ENCODE measurements at places on chromosomes 1 and 21.

- no peak for DNase-seq
Measured at GRCh38 chr1:53406551-53407235, 52.5 kb upstream of the DMRTB1 start.

DNA sequence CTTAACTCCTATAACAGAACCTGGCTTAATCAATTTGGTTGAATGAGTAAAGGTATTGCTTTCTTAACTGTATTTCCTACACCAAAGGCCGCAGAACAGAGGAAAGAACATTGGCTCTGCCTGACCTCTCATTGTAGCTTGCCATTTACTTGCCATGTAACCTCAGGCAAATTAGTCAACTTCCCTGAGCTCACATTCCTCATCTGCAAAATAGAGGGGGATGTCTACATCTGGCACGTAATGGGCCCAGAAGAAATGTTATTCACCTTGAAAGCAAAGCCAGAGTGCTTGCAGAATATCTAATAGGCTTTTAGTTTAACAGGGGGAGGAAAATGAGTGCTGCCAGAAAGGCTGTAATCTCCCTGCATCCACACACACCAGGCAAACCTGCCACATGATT is 44.3 kb downstream of the LAMC2 start:
- DNase-seq: no peak

- DNase-seq: no peak
Measured at GRCh38 chr21:38879912-38880576, 74.3 kb downstream of the ETS2 start.

DNA sequence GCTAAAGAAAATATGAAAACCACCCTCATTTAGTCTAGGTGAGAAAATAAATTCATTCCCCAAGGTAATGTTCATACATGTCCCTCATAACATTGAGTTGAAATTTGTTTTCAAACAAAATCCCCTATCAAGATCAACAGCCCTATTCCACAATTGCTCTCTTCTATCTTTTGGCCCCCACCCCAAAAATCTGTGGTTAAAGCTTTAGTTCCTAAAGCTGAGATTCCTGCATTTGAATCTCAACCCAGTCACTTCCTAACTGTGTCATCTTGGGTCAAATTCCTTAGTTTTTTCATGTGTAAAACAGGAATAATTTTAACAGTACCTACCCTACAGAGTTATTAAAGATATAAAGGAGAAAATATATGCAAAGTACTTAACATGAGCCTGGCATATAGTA is 22.0 kb downstream of the KIAA0319L start:
- DNase-seq: no peak

DNA sequence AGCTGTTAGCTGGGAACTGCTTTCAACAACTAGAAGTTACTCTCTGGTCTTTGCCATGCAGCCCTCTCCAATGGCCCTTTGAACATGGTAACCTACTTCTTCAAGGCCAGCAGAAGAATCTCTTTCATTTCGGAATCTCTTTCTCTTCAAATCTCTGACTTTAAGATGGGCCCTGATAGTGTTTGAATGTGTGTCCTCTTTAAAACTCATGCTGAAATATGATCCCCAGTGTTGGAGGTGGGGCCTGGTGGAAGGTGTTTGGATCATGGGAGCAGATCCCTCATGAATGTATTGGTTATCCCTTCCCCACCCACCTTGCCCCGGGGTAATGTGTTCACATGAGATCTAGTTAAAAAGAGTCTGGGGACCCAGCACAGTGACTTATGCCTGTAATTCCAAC is 54.5 kb upstream of the SOX13 start:
- DNase-seq: no peak

GRCh38 chr1:95002164-95002539 is 70.6 kb downstream of the ALG14 start:
- no peak for DNase-seq

DNA sequence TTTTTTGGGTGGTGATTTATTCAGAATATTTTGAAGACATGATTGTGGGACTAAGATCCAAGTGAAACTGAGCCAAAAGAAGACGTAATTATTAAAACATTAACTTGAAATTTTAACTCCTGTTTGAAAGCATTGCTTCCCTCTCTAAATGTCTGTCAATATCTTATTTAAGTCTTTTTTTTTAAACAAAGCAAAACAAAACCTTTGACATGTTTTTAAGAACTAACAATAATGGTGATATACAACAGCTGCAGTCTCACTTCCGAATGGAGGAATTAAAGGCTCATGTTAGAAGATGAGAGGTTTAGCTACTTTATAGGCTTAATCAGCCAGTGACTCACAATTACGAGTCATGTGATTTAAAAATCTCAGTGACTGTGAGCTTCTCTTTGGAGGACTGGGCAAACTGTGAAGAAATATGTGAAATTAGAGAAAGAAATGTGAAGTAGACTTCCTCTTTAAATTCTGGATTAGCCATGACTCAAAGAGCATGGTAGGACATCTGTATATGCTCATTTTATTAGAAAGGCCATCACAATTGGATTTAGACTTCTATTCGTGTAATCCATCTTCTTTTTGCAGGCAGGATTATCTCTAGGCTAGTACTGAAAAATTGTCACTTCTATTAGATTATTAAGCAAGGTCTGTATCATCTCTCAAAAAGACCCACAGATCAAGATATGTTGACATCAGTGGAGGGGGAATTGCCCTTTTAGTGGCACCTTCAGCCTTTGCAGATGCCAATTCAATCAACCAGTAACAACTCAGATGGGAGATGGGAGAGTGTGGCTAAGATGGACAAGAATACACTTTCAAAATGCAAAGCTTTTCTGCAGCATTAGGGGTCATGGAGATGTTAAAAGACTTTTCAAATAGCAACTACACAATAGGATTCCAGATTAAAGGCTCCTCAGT is 28.7 kb downstream of the KCNA3 start:
- DNase-seq: no peak

- DNase-seq: no peak
Measured at GRCh38 chr1:33190701-33191100, 8.9 kb upstream of the TRIM62 start.

DNA sequence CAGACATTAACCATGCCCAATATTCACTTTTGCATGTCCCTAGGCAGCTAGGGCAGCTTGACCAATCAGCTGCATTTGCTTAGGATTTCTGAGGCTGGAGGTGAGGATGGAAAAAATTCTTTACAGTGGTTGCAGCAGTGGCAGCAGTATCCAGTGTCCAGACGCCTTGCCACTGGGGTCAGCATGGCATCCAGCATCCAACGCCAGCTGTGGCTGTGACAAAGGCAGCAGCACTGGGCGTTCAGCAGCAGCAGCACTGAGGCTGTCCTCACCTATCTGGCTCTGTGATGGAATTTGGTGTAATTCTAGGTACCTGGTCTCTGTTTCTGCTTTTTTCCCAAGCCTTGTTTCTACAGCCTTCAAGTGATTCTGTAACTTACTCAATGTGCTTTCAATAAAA is 15.5 kb downstream of the RHBDL2 start:
- no peak for DNase-seq

- DNase-seq: no peak
Measured at GRCh38 chr1:3251807-3252428, 182.9 kb downstream of the PRDM16 start.

DNA sequence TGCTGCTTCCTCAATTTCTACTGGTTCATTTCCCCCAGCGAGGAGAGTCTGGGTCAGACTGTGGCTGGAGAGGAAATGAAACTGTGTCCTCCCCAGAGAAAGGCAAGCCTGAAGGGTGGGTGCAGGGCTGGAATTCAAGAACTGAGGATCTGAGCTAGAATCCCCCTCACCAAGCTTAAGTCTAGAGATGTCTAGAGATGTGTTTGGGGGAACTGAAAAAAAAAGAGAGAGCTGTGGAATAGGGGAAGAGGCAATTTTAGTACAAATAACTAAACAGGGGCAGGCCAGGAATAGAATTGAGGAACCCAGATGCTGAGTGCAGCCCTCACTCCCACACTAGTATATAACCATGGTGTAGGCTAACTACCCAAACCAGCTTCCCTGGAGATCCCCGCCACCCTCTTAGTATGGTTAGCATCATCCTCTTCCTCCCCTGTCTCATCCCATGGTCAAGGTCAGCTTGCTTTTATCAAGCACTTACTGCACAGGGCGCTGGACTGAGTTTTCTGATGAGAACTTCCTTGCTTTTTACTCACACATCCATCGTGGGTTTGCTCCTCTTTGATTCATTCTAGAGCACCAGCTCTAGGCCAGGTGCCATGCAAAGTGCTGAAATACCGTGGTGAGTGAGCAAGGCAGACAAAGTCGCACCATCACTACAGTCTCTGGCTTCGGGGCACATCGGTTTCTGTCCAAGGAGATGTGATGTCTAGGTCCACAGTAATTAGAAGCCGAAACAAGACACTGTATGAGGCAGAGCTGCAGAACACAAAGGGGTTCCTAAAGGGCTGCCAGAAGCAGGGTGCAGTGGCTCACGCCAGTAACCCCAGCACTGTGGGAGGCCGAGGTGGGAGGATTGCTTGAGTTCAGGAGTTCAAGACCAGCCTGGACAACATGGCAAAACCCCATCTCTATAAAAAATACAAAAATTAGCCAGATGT is 112.9 kb upstream of the IPO9 start:
- DNase-seq: no peak

GRCh38 chr1:213761845-213762407 is 225.8 kb upstream of the PROX1 start:
- no peak for DNase-seq

- DNase-seq: no peak
Measured at GRCh38 chr21:28540514-28540913, 452.2 kb downstream of the LTN1 start.

- DNase-seq: no peak
Measured at GRCh38 chr1:63701187-63701586, 72.6 kb upstream of the ROR1 start.

GRCh38 chr1:30125021-30125820 is 598.2 kb downstream of the MATN1 start:
- DNase-seq: no peak

- no peak for DNase-seq
Measured at GRCh38 chr1:19454265-19455146, 30.8 kb downstream of the CAPZB start.

DNA sequence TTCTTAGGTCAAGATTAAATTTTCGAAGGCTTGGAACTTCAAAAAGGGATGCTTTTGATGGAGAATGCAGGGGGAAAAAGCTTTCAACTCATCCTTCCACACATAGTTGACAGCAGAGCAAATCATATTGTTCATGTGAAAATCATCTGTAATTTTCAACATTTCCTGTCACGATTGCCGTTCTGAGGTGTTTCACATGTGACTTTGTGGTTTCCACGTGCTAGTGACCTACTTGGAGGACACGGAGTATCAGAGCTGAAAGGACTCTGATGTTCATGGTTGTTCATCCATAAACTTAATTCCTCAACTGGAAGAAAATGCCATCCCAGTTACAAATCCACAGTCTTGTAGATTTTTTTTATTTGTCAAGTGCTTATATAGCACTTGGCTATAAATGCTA is 79.1 kb downstream of the ZP4 start:
- no peak for DNase-seq

- DNase-seq: no peak
Measured at GRCh38 chr1:113103048-113103447, 30.1 kb downstream of the LRIG2 start.

DNA sequence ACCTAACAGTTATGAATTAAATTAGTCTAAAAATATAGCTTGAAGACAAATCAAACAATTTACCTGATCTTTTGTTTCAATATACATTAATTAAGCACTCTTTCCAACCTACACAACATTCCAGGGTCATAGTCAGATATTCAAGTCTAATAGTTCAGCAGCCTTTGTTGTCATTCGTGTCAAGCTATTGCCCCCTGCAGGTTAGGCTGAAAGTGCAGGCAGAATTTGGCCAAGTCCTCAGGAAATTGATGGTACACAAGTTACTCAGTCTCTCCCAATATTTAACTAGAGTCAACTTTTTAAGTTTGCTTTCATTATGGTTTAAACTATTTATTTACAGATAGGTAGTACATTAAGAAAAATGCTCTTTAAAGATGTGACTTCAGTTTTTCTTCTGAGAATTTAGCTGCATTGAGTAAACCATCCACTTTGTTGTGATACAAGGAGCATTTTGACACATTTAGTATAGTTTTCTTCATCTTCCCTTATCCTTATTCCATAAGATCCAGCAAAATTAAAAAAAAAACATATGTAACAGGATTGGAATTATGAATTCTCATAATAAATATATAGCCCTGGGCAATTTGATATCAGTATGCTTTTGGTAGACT is 130.3 kb upstream of the DPYD start:
- DNase-seq: no peak

- DNase-seq: no peak
Measured at GRCh38 chr1:149917571-149918144, at the start of gene SV2A. Gene SV2A, minus strand, starts transcription at chr1:149917844. Its CDS starts 4,004 bp downstream, at chr1:149913840.

DNA sequence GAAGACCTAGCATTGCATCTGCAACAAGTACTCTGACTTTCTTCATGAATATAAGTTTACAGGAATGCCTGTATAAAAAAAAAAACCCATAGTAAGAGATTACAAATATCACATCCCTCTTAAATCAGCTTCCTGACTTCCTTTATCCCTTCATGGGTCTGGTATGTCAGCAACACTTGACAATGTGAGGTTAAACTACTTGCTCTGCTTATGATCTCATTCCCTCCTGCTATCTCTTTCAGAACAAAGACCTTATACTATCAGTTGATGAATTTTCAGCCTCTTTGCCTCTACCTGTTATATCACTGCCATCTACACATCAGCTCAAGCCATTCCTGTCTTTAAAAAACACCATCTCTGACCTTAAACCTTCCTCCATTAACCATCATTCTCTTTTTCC is 130.9 kb upstream of the SAMSN1 start:
- no peak for DNase-seq

GRCh38 chr1:169925505-169926482 is 32.1 kb upstream of the SCYL3 start:
- DNase-seq: no peak

GRCh38 chr1:179588425-179589024 is 3.1 kb upstream of the TDRD5 start:
- DNase-seq: no peak

- DNase-seq: no peak
Measured at GRCh38 chr1:193184776-193185175, 1.6 kb downstream of the B3GALT2 start.

DNA sequence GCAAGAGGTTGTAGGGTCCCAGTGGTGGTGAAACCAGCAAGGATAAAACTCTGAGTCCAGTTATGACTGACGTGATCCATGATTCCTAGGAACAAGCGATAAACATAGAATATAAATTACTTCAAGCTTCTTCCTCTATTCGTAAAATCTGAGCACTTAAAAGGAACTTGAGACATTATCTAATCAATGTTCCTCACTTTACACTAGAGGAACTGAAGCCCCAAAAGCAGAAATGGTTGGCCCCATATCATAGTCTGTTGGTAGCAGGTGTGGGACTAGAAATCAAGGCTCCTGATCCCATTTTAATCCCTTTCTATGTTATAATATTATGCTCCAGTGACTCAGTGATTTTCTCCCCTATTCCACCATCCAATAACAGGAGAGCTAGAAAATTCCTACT is 21.9 kb upstream of the MNDA start:
- no peak for DNase-seq

- DNase-seq: peak; percentile 73
Measured at GRCh38 chr1:151611832-151612500, at the start of gene SNX27. Gene SNX27, plus strand, starts transcription at chr1:151612050. Its CDS starts 152 bp downstream, at chr1:151612202.

DNA sequence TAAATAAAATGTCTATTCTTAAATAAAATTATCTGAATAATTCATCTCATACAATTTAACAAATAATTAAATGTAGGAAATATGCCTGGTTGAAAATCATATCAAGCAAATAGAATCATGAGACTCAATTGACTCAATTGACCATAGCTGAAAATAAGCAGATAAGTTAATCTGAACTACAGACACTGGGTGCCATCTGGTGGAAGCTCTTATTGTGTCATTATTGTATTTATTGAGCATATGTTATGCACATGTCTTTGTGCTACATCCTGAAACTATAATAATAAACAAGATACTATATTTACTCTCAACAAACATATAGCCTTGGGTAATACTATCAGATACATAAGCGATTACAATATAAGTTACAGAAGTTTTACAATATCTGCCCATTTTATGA is 41.0 kb downstream of the BRINP3 start:
- DNase-seq: no peak
